ENCODE measurements at places on chromosomes 13 and 19. TPM values are rescaled to one million over a fixed set of nuclear protein-coding genes. Genes with fewer than 3 reads are reported as not detected.

LYPD3 gene
- total RNA-seq, result 1.2 TPM

CRB3 gene
- total RNA-seq, result 1.8 TPM

ZNF582 gene
- 2.6 TPM for total RNA-seq

HSD17B14 gene
- total RNA-seq, result 0.37 TPM

C1QTNF9 gene
- total RNA-seq, result not detected

ZNF616 gene
- total RNA-seq, result 12.6 TPM

CYP2F1 gene
- not detected for total RNA-seq

CEACAM3 gene
- not detected for total RNA-seq

PGLYRP2 gene
- total RNA-seq, result 0.13 TPM

ZNF586 gene
- total RNA-seq, result 17.1 TPM

ZNF226 gene
- total RNA-seq, result 9.4 TPM

MEGF8 gene
- total RNA-seq, result 10.2 TPM

NCAN gene
- 0.04 TPM for total RNA-seq

ELSPBP1 gene
- not detected for total RNA-seq

PNMA8B gene
- 0.04 TPM for total RNA-seq

PLK5 gene
- not detected for total RNA-seq

GPR183 gene
- total RNA-seq, result 61.5 TPM

INAFM1 gene
- total RNA-seq, result 9.3 TPM

ZNF17 gene
- 11.5 TPM for total RNA-seq

CYP4F3 gene
- total RNA-seq, result 0.16 TPM

IL11 gene
- 0.27 TPM for total RNA-seq

NLRP5 gene
- not detected for total RNA-seq

PLPPR2 gene
- total RNA-seq, result 2.1 TPM

ATXN8OS gene
- not detected for total RNA-seq

ZNF729 gene
- total RNA-seq, result not detected

GIPC3 gene
- 0.46 TPM for total RNA-seq

ZNF506 gene
- 27.8 TPM for total RNA-seq

ZNF296 gene
- 7.9 TPM for total RNA-seq

ARHGAP45 gene
- 220 TPM for total RNA-seq

HS6ST3 gene
- not detected for total RNA-seq

OCEL1 gene
- total RNA-seq, result 16.8 TPM

SHISA7 gene
- not detected for total RNA-seq

PTGIR gene
- total RNA-seq, result 18.4 TPM

ZNF575 gene
- 2.3 TPM for total RNA-seq

EDNRB gene
- total RNA-seq, result 0.09 TPM

SELENOV gene
- total RNA-seq, result not detected

MADCAM1 gene
- 0.44 TPM for total RNA-seq

CBY2 gene
- total RNA-seq, result not detected

TINCR gene
- total RNA-seq, result 0.20 TPM

CERS1 gene
- not detected for total RNA-seq

DAND5 gene
- total RNA-seq, result not detected

AXL gene
- total RNA-seq, result 0.09 TPM

ZNF667 gene
- total RNA-seq, result 0.35 TPM

C19orf81 gene
- total RNA-seq, result not detected

TNPO2 gene
- 148 TPM for total RNA-seq

FFAR3 gene
- not detected for total RNA-seq

TMEM238 gene
- total RNA-seq, result 13.3 TPM

TMEM190 gene
- not detected for total RNA-seq

FBXO27 gene
- 0.80 TPM for total RNA-seq

ZNF540 gene
- 3.2 TPM for total RNA-seq

SERPINE3 gene
- not detected for total RNA-seq

CNOT3 gene
- 75.1 TPM for total RNA-seq

Measured in CD8-positive, alpha-beta memory T cell (primary cell).